ENCODE measurements at places on chromosomes 7 and 10.

- no peak for DNase-seq
Observed at GRCh38 chr10:123556736-123557135, 109.4 kb upstream of the GPR26 start.

GRCh38 chr7:24587853-24588252, 14.6 kb downstream of the PALS2 start:
- peak; percentile 22 for DNase-seq

DNA sequence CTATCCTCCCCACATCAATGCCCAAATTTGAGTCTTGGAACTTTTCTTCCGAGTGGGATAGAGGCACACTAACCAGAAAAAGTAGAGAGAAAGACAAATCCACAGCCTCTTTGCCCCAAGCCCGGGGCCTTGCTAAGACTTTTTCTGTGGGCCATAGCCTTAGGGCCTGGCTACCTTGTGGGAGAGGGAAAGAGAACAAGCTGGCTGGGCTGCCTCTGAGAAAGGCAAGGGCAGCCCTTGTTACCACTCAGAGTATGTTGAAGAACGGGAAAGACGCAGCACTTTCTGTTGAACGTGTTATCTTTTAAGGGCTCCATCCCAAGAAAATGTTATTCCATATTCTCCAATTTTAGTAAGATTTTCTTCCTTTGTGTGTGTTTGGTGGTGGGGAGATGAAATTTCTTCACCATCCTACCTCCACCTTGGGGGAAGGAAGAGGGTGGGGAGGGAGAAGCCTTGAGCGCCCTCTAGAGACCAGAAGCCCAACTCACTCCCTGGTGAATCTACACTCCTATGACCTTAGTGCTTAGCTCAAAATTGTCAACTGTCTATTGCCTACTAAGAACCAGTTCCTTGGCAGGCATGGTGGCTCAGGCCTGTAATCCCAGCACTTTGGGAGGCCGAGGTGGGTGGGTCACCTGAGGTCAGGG, 3.9 kb upstream of the NRF1 start:
- no peak for DNase-seq

DNA sequence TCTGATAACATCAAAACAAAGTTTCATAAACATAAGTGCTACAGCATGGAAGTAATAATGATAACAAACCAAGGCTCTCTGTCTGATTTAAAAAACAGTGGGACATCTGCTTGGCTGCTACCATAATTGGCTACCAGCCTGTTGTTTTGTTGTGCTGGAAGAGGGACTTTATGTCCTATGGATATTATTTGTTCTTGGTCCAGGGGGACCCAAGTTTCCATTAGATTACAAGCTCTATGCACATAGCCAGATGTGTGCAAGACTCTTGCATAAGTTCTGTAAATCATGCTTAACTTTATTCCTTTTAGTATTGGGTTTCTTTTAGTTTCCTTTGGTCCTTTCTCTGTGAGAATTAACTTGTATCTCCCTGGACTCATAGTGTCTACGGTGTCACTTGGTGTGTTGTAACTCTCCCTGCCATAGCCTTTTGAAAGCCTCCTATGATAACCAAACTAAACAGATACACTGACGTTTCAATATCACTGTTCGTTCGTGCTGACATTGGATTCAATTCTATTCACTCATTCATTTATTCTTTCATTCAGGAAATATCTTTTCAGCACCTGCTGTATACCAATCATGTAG, 41.4 kb upstream of the CD36 start:
- DNase-seq = no peak

DNA sequence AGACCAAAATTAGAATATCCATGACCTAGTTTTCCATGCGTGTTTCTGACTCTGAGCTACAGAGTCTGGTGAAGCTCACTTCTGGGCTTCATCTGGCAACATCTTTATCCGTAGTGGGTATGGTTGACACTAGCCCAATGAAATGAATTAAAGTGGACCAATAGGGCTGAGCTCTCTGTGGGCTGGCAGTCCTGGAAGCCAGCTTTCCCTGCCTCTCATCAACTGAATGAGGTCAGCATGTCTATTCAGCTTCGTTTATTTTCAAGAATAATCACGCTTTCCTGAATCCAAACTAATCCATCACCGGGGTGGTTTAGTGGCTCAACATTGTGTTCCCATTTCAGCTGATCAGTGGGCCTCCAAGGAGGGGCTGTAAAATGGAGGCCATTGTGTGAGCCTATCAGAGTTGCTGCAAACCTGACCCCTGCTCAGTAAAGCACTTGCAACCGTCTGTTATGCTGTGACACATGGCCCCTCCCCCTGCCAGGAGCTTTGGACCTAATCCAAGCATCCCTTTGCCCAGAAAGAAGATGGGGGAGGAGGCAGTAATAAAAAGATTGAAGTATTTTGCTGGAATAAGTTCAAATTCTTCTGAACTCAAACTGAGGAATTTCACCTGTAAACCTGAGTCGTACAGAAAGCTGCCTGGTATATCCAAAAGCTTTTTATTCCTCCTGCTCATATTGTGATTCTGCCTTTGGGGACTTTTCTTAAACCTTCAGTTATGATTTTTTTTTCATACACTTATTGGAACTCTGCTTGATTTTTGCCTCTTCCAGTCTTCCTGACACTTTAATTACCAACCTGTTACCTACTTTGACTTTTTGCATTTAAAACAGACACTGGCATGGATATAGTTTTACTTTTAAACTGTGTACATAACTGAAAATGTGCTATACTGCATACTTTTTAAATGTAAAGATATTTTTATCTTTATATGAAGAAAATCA, 35.5 kb downstream of the CAV1 start:
- DNase-seq = no peak

DNA sequence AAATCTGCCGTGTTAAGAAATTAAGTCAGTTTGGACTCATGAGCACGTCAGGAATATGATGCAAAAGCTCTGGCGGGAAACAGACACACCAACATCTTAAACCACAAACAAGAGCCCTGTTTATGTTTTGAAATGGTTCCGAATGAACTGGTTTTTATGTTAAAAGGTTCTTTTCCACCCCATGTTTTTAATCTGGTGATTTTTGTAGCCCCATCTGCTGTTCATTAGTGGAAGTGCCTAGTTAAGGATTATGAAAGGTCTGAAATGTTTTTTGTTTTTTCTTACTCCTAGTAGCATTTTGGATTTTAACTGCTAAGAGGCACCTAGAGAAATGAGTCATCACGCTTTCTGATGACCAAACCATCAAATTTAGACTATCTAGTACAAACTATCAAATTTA, 404.1 kb upstream of the MKI67 start:
- DNase-seq = no peak

- no peak for DNase-seq
Observed at GRCh38 chr7:47470567-47471357, 111.1 kb downstream of the TNS3 start.
